ENCODE measurements at places on chromosomes 6 and 20. TPM values are rescaled to one million over a fixed set of nuclear protein-coding genes. Genes with fewer than 3 reads are reported as not detected.

DNA sequence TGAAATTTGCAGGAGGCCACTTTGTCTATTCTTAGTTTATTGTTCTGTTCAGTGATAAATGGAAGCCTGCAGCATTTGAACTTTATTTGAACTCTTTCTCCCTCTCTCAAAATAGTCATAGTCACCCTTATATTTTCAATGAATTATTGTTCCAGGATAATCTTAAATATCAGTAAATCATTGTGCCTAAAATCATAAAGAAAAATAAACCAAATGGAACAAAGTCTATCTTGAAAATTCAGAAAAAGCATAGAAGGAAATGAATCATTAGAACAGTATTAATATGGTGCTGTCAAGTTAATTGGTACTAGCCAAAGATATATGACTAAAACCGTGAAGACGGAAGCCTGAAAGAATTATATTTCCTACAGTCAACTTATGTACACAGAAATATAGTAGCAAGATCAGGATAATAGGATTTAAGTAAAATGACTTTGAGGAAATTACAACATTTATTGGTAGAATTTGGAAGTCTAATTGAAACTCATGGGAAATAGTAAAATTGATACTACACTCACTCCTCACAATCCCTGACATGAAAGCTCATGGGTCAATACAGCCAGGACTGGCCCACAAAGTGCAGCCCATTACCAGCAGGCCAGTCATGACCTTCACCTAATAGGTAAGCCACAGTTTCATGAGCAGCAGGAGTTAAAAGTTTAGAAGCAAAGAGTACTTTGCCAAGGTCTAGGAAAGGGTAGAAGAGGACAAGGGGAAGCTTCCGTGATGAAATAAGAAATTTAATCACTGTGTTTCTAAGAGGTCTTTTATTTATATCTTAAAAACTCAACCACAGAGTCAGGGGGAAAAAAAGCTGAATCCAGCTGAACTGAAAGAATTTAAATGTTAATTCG, 119.9 kb upstream of the ENPP5 start:
- ATAC-seq, result no peak

DNA sequence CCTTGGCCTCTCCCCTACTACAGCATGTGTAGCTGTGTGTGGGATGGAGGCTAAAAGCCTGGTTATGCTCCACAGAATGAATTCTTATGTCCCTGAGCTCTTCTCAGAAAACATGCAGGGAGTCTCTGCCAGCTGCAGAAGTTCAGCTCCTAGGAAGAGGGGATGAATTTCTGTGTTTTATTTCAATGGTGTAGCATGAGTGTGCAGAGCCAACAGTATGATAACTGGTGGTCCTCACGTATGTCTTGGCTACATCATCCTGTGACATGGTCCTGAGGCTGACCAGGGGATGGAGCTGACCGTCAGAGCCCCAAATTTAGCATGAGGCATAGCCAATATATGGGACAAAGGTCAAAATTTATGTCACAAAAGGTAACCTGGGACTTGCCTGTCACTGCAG, 266.1 kb downstream of the ADGB start:
- no peak for ATAC-seq

- no peak for ATAC-seq
These were observed 23.3 kb upstream of the MYT1 start for GRCh38 chr20:64140956-64141355.

DNA sequence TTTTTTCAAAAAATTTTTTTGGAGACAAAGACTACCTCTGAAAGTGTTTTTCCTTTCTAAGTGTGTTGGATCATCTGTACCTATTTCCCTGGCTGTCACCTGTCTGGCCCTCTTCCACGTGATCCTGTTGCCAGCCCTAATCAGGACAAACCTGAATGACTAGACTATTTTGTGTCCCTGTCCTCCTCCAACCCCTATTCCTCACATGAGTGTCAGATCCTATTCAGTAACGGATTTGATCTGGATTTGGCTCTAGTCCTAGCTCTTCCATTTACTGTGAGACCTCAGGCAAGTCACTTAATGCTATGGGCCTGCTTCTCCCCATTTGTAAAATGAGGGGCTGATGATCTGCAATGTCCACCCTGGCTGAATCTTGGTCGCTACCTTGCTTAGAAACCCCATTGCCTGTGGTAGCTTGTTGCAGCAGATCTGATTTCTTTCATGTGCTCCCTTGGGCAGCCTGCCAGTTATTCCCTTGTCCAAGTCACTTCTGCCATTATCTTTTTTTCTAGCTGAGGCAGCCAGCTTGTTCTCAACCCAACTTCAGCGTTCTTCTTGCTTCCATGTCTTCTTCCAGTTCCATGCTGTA, 4.8 kb downstream of the PHF20 start:
- no peak for ATAC-seq

DNA sequence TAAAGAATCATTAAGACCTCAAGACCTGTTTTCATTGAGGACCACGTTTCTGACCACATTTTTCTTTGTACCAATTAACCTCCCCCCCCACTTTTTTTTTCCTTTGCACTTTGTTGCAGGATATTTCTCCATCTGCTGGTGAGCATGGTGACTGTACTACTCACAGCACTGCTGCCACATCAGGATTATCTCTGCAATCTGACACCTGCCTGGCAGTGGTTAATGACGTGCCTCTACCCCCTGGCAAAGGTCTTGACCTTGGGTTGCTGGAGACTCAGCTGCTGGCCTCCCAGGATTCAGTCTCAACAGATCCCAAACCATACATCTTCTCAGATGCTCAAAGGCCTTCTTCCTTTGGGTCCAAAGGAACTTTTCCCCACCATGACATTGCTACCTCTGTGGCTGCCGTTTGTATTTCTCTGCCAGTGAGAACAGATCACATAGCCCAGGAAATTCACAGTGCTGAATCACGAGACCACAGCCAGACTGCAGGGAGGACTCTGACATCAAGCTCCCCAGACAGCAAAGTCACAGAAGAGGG, 46.6 kb upstream of the EDN3 start:
- ATAC-seq, result no peak

DNA sequence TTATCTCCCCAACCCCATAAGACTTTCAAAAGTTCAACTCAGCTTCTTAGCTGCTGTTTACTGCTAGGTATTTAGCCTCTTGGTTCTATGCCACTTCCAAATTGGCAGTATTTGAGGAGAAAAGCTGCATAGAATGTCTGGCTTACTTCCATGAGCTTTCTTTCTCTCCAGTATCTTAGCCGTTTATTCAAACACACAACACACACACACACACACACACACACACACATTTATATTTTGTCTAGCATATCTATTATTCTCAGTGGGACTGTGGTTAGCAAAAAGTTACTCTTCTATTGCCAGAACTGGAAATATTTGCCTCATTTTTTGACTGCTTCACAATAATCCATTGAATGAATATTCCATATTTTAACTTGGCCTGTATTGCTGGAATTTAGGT, 634.2 kb upstream of the IMPG1 start:
- no peak for ATAC-seq

- ATAC-seq, result no peak
These were observed 156.1 kb upstream of the SALL4 start for GRCh38 chr20:51958099-51959065.

DNA sequence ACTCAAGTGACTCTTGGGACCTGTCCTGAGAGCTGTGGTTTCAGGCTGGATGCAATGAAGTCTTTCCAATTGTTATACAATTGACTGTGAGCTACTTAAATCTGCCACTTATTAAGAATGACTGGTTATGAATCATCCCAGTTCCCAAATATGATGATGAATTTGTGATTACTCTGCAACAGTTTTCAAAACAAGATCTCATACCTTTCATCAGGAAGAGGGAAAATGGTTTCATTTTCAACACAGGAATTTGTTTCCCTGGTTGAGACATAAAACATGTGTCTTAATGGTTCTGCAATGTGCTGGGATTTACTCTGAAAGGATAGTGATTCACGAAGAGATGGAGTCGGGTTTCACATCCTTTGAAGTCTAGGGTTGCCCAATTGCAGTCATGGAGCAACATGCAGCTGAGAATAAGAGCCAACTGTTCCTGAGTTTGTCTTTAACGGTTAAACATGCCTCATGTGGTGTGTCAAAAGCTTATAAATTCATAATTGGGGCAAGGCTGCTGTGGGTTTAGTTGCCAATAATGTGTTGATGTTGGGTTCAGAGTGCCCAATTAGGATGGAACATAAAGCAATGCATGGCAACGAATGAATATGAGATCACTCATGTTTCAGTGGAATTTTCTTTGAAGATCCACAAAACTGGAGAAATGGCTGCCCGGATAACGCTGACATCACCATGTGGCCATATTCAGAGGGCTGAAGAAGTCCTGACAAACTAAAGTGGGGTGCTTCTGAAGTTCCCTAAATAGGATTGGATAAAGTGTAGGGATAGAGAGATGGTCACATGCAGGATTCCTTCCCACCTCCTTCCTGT, 41.0 kb downstream of the CYP24A1 start:
- peak; percentile 92 for ATAC-seq

GRCh38 chr20:52054123-52054522, 137.5 kb downstream of the ZFP64 start:
- ATAC-seq, result no peak

GRCh38 chr6:34513646-34514045, 42.5 kb downstream of the SPDEF start:
- ATAC-seq, result no peak

- ATAC-seq, result peak; percentile 89
These were observed 6.2 kb downstream of the TMEM242 start for GRCh38 chr6:157316871-157317814.

DNA sequence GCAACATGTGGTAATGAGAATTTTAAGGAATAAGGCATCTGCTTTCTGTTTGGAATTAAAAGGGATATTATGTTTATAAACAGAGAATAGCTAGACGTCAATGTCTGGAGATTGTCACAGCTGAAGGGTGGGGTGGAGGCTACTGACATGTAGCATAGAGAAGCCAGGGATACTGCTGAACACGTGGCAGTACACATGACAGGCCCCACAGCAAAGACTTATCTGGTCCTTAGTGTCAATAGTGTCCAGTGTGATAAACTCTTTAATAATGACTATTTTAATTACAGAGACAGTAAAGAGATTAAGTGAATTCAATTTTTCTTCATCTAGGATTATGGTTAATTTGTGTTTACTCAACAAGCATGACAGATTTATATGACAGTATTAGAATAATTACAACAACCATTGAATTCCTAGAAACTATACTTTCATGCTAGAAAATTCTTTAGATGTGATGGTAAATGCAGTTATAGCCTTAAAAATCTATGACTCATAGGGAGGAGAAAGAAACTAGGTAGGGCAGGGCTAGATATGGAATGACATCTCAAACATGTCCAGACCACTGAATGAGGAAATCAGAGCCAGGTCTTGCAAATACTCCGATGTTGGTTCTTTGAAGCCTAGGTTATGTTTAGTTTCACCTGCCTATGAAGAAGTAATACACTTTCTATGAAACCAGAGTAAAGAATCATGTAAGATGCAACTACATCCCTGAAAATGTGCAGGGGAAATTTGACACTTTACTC, 399.5 kb downstream of the PHF3 start:
- no peak for ATAC-seq

DNA sequence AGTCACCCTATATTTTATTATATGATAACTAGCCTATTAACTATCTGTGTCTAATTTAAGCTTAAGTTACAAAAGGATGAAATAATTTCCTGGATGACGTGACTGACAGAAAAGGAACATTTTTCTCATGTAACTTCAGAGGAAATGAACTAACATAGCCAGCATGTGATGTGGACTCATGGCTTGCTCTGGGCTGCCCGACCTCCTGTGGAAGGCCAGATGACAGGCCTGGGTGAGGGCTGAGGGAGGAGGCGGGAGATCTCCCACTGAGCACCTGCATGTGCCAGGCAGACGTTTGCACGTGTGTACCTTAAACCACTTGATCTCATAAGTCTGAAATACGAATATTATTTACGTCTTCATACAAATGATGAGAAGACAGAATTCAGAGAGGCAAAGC, 321.1 kb downstream of the SYNE1 start:
- ATAC-seq, result peak; percentile 78

DNA sequence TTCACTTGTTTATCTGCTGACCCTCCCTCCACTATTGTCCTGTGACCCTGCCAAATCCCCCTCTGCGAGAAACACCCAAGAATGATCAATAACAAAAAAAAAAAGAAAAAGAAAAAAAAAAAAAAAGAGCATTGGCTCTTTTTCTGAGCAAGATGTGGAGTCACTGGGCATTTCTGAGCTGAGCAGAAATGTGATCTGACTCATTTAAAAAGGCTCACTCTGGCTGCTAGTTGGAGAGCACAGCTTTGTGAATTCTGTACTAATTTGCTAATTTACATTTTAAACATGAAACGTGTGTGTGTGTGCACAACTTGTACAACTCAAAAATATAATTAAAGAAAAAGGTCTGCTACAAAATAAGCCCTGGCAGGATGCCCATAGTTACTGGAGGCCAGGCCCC, 20.2 kb downstream of the SCML4 start:
- no peak for ATAC-seq

- no peak for ATAC-seq
These were observed 393.6 kb downstream of the BTBD3 start for GRCh38 chr20:12311094-12311865.

GRCh38 chr6:1018041-1018440, 293.9 kb upstream of the FOXQ1 start:
- no peak for ATAC-seq

Gene DEFB124
- not detected for total RNA-seq

Gene GTSF1L
- total RNA-seq, result not detected

Gene VSX1
- total RNA-seq, result not detected

Gene CCN5
- total RNA-seq, result 52.9 TPM

Gene E2F3
- 3.4 TPM for total RNA-seq

Gene TCF21
- 13.5 TPM for total RNA-seq

Gene RBM39
- 369 TPM for total RNA-seq

Gene EMILIN3
- total RNA-seq, result 2.4 TPM

Gene PPP1R14C
- 0.12 TPM for total RNA-seq
